ENCODE measurements at places on chromosomes 13 and 19.

- DNase-seq = no peak
Observed at GRCh38 chr19:22523940-22524339, 101.8 kb upstream of the ZNF98 start.

DNA sequence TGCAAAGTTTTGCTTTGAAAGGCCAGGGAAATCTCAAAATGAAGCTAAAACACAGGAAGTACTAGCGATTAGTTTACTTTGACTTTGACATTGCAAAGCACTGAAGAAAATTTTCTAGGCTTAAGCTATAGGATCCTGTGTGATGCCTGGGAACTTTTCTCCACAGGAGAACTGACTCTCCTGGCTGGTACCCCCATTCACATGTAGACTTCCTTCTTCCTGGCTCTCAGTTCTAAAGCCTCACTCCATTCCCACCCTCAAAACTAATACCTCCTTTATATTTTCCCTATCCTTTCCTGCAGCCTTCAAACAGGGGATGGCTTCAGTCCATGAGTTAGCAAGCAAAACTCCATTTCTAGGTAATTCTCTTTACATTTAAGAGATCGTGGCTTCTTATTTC, 189.5 kb downstream of the SLITRK1 start:
- DNase-seq = no peak

GRCh38 chr13:62593804-62594203, 1178.2 kb upstream of the PCDH20 start:
- DNase-seq = no peak

DNA sequence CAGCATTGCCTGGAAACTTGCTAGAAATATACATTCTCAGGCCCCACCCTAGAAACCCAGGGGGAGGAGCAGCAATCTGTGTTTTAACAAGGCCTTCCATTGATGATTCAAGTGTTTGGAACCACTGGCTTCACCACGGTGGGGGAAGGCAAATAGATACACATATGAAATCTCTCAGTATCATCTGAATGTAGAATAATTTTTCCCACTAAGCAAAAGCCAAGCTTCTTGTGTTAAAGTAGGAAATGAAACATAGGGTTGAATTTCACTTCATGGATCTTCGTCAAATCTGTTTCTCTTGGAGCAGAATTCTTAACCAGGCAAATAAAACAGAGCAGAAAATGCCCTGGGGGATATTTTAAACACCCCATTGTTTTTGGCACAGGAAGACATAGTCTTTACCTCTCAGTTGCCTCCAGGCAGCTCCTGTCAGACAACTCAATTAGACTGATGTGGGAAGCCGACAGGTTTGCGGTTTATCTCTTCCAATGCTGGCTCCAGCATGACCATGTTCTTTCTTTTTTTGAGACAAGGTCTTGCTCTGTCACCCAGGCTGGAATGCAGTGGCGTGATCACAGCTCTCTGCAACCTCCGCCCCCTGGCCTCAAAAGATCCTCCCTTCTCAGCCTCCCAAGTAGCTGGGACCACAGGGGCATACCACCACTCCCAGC, 213.0 kb downstream of the FOXO1 start:
- no peak for DNase-seq

DNA sequence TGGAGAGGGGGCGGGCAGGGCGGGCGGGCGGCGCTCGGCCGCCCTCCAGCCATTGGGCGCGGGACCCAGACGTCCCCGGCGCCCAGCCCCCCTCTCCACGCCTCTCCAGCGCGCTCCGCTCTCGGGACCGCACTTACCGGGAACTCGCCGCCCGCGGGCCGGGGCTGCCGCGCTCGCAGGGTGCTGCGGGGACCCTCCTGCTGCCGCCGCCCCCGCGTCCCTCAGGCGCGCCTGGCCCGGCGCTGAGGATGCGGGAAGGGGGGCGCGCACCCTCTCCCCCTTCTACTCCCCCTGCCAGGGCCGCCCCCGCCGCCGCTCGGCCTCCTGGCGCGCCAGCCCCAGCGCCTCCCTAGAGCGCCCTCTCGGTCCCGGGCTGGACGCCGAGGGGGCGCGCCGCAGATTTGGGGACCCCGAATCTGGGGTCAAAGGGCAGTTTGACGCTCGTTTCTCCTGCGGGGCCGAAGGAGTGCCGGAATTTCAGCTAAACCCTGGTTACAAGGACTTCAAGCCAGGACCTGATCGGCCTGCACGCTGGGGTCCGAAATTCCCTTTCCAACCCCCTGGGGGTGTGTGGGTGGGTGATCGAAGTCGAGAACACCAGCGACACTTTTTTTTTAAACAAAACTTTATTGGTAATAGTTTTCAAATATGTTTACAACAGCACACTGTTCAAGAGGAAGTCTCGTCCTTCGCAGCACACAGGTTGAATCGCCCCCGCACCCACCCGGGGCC, 696 bp upstream of the SAMD1 start:
- DNase-seq = no peak

DNA sequence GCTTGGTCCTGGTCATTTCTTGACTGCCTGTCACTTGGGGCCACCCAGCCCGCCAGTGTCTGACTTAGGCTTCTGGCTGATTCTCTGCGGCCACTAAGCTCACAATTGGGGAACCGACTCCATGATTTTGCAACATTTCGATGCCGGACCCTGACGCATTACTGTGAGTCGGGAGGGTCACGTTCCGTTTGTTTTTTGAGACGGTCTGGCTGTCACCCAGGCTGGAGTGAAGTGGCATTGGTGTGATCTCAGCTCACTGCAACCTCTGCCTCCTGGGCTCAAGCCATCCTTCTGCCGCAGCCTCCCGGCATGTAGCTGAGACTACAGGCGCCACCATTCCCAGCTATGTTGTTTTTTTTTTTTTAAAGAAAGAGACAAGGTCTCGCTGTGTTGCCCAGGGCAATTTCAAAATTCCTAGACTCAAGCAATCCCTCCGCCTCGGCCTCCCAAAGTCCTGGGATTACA, 3.2 kb upstream of the ADAT3 start:
- DNase-seq = no peak

DNA sequence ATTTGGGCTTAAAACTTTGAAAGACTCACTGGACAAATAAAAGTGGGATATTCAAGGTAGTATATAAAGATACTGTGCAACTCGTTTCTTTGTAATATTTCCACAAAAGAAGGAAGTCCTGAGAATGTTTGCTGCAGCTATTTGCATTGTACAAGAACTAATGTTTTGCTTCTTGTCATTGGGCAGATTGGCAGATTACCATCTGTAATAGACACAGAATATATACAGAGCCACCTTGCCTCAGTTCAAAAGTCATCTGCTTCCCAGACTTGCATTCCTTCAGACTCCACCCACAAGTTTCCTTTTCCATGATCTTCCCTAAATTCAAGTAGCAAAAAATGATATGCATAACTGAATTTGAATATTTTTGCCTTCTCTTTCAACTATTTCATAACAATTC, 145.1 kb downstream of the EFNB2 start:
- DNase-seq = no peak

GRCh38 chr13:113029487-113030258, 60.7 kb downstream of the MCF2L start:
- no peak for DNase-seq

GRCh38 chr13:43356567-43356966, 333.2 kb downstream of the DNAJC15 start:
- no peak for DNase-seq

DNA sequence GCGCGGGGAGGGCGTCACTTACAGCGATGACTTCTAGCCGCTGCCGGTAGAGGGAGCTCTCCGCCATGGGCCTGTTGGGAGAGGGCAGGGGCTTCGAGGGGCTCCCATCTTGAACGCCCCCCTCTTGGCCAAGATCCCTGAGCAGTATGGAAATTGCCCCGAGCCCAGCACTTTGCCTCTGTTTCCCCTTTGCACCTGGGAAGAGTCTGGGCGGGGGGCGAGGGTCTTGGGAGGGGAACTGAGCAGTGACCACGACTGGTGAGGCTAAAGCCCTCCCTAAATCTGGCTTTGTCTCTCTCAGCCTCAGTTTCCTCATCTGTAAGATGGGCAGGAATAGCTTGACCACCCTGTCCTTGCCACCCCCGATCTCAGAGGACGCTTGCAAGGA, 2.8 kb downstream of the PALM3 start:
- no peak for DNase-seq

- no peak for DNase-seq
Observed at GRCh38 chr13:98514288-98514687, 62.6 kb downstream of the STK24 start.

DNA sequence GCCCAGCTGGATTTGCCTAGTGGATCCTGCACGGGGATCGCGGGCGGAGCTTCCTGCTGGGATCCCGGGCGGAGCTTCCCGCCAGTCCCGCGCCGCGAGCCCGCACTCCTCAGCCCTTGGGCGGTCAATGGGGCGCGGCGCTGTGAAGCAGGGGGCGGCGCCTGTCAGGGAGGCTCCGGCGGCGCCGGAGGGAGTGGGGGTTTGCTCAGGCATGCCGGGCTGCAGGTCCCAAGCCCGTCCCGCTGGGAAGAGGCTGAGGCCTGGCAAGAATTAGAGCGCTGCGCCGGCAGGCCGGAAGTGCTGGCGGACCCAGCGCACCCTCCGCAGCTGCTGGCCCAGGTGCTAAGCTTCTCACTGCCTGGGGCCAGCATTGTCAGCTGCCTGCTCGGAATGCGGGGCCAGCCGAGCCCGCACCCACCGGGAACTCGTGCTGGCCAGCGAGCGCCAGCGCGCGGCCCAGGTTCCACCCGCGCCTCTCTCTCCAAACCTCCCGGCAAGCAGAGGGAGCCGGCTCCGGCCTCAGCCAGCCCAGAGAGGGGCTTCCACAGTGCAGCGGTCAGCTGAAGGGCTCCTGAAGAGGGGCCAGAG, 119.6 kb downstream of the PRR20E start:
- DNase-seq = no peak

DNA sequence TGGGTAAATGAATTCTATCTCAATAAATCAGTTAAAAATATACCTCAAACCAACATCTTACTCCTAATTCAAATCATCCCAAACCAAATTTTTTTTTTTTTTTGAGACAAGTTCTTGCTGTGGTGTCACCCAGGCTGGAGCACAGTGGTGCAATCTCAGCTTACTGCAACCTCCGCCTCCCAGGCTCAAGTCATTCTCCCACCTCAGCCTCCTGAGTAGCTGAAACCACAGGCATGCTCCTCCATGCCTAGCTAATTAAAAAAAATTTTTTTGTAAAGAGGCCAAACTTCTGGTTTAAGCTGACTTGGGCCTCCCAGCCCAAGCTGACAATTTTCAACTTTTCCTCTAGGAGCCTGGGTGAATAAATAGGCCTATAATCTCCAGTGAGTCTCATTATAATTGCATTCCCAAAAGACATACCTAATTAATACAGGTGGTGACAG, 22.1 kb upstream of the OLFM2 start:
- DNase-seq = no peak

DNA sequence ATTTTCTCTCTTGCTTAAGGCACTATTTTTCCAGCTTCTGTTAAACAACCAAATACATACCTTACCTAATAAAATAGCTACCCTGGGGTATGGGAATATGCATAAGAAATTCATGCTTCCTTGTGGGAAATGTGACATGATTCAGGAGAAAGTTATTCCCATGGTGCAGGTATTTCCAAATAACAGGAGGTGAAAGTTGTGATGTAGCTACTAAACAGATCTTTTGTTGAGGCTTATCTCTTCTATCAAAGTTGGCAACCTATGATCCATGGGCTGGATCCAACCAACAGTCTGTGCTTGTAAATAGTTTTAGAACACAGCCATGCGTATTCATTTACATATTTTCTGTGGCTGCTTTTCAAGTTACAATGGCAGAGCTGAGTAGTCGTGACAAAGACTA, 177.8 kb upstream of the NBEA start:
- no peak for DNase-seq

- DNase-seq = no peak
Observed at GRCh38 chr13:108755083-108755482, 125.7 kb downstream of the MYO16 start.

- DNase-seq = no peak
Observed at GRCh38 chr13:63287926-63288325, 1872.3 kb upstream of the PCDH20 start.

- no peak for DNase-seq
Observed at GRCh38 chr19:54434873-54435214, 14.2 kb upstream of the LENG8 start.

GRCh38 chr19:49019242-49019932, 2.5 kb upstream of the LHB start:
- peak; percentile 26 for DNase-seq

- no peak for DNase-seq
Observed at GRCh38 chr19:41626278-41626677, 596 bp downstream of the CEACAM4 start.

DNA sequence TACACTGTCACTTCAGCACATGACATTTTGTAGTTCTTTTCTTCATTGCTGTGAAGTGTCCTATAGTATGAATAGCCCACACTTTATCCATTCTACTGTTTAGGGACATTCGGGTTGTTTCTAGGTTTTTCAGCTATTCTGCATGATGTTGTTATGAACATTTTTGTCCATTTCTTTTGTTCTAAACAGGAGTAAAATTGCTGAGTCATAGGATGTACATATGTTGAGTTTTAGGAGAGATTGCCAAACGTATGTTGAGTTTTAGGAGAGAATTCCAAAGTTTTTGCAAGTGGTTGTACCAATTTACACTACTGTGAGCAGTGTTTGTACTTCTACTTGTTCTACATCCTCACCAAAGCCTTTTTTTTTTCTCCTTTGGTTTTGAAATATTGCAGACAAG, 115.0 kb downstream of the MTUS2 start:
- no peak for DNase-seq

DNA sequence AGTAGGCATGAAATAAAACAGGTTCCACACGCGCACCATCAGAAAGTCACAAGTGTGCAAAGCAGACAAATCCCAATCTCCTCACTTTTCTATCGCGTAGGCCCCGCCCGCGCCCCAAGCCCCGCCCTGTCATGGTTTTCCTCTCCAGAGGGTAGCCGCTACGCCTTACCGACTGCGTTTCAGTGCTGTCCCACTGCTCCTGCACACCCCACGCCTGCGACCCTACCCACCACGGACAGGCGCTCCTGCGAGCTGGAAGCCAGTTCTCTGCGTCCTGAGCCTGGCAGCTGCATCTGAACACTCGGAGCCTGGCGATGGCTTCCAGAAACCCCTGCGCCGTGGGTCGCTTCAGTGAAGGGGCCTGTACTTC, 379 bp upstream of the ZNF470 start:
- DNase-seq = no peak

DNA sequence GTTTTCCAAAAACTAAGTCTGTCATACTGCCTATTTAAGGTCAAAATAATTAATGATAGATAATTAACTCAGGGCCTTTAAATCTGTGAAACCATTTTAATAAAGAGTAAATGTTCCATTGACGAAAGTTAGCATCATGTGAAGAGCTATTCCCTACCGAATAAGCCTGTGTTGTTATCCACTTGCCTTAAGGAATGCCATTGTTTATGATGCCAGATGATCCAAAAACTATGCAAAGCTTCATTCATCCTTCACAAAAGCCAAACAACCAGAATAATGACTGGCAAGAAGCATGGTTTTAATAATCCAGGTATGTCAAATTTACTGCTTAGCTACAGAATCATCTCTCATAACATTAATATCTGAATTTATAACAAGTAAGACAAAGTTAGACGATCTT, 6.5 kb upstream of the GPC6 start:
- no peak for DNase-seq

GRCh38 chr13:106523576-106523975, 11.9 kb downstream of the EFNB2 start:
- DNase-seq = no peak
